Epithelial cell of prostate (primary cell): ENCODE measurements at places on chromosomes 7 and 10.

- peak; percentile 37 for DNase-seq
These were observed 91.8 kb downstream of the SPAG6 start for GRCh38 chr10:22436893-22437619.

DNA sequence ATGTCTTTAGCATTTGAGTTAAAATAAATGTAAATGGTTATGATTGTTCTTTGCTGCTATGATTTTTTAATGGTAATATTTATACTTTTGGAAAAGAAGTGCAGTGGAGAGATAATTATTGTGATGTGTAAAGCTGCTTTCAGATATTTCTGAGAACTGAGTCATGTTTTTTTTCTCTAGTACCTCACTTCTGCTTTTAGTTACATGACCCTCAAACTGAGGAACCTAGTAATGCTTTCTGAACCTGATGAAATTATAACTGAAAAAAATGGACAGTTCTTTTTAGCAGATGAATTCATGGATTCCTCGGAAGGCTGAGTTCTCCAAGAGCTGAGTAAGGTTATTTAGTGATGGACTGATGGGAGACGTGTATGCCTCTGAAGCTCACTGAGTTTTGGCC, 167.8 kb downstream of the CDCA7L start:
- DNase-seq: no peak

DNA sequence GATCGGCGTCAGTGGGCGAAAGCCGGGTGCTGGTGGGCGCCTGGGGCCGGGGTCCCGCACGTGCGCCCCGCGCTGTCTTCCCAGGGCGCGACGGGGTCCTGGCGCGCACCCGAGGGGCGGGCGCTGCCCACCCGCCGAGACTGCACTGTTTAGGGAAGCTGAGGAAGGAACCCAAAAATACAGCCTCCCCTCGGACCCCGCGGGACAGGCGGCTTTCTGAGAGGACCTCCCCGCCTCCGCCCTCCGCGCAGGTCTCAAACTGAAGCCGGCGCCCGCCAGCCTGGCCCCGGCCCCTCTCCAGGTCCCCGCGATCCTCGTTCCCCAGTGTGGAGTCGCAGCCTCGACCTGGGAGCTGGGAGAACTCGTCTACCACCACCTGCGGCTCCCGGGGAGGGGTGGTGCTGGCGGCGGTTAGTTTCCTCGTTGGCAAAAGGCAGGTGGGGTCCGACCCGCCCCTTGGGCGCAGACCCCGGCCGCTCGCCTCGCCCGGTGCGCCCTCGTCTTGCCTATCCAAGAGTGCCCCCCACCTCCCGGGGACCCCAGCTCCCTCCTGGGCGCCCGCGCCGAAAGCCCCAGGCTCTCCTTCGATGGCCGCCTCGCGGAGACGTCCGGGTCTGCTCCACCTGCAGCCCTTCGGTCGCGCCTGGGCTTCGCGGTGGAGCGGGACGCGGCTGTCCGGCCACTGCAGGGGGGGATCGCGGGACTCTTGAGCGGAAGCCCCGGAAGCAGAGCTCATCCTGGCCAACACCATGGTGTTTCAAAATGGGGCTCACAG, 1.1 kb downstream of the EGFR start:
- DNase-seq: no peak

- DNase-seq: peak; percentile 85
These were observed 51.9 kb downstream of the ZNF365 start for GRCh38 chr10:62426086-62426485.

- no peak for DNase-seq
These were observed 103.2 kb downstream of the WDR37 start for GRCh38 chr10:1159131-1160061.

GRCh38 chr7:69360913-69361312, 237.4 kb upstream of the AUTS2 start:
- no peak for DNase-seq

DNA sequence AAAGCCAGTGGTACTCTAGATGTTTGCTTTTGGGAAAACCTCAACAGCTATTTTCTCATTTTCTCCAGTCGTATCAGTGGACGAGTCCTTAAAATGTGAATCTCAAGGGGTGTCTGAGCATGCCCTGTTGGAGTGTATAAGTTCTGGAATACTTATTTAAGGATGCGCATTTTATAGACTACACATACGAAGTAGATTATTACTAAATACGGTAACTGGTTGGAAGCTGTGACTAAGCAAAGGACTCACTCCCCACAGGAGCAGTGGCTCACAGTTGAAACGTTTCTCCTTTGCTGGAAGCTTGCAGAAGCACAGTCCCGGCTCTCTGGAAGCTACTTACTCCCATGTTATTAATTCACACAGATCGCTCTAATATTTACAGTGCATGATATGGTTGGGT, 90.8 kb upstream of the DNAJB6 start:
- DNase-seq: no peak

DNA sequence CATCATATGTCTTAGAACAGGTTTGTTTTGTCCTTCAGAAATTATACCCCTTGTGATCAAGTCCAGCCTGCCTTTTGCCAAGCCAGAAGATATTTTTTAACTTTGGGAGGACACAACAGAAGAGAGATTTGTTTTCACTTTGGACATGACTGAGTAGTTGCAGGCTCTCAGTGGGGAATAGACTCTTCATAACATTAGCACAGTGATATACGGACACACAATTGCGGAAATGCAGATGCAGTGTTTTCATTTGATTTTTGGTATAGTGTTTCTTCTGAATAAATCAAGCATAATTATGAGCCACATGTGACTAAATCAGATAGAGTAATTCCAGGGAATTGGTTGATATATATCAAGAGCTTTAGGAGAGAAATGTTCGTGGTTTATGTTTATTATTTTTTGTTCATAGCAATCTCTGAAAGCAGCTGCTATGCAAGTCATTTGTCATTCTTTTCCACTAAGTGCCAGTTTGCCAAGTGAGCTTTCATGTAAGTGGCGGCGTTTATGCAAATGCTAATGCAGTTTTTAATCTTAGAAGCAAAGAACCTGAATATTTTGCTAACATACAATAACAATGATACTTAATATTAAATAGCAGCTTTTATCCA, 69.6 kb upstream of the HDAC9 start:
- no peak for DNase-seq

DNA sequence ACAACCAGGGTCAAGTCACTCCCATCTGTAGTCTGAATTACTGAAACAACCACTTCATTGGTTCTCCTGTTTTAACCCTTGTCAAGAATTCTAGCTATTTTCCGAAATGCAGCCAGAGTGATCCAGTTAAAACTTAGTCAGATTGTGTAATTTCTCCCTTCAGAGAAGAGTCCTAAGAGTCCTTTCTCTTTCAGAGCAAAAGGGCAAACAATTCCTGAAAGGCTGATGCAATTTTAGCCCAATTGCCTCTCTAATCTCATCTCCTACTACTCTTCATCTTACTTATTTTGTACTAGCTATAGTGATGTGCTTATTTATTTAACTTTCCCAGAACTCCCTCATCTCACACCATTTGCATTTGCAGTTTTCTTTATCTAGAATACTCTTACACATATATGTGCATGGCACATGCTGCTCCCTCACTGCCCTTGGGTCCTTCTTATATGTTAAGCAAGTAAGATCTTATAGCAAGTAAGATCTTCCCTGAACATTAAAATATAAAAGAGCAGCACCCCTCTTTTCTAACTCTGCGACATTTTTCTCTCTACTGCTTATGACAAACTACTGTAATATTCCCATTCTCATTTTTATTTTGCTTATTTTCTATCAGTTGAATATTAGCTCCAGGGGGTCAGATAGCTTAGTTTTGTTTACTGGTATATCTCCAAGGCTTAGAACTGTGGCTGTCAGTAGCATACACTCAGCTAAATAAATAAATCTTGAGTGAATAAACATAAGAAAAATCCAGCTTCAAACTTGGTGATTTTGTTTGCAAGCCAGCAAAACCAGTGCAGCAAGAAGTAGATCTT, 44.6 kb downstream of the HGF start:
- DNase-seq: no peak

DNA sequence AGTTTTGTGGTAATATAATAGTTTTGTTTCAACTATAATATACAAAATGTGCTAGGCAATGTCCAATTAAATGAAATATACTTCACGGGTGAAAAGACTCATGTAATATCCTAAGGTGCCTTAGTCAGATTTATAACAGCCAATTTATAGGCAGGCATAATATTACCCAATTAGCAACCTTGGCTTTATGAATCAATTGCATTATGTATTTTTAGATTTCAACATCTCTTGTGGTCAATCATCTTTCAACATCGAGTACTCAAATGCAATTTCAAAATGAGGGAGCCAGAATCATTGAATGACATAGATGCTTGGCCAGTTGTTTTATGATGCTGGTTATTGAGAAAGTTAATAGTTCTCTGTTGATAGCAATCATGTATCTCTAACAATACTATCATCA, 110.3 kb upstream of the SP8 start:
- DNase-seq: peak; percentile 45

DNA sequence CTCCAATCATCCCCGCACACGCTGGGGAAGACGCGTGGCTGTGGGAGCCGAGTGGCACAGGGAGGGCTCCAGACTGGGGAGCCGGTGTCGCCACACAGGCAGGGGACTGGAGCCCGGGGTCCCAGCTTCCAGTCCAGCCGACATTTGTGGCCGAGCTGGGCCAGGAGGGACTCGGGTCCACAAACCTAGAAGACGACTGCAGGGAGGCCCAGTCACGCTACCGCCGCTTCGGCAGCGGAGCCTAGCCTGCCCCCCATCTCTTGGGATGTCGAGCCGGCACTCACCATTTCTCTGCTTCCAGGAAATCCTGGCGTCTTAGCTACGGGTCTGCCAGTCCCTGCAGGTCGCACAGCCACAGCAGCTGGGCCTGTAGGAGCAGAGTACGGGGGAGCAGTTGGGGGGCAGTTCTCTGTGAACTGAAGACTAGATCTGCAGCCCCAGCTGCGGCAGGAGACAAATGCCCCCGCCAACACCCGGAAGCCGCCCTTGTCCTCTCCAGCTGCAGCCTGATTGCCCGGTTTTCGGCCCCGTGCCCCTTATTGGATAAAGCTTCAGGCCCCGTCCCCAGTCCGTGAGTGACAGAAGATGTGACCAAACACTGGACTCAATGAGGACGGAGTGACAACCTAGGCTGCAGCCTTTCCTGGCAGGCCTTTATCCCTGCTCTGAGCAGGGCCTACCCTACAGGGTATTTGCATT, 270.7 kb downstream of the ZNF33B start:
- peak; percentile 84 for DNase-seq

DNA sequence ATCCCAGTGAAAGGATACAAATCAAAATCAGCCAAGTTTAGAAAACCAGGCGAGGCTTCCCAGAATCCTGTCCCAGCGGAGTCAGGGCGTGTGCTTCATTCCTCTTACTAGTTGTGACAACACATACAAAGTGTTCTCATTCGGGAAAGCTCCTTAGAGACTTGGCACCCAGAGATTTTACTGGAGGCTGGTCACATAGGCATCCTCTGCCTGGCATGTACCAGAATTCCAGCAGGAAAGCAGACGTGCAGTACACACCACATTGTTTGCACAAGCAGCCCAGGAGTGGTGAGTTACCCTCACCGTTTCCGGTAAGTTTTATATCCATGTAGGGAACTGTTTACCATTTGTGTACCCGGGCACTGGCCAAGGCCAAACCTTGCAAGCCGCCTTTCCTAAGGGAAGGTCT, 34.9 kb downstream of the MMRN2 start:
- DNase-seq: no peak

DNA sequence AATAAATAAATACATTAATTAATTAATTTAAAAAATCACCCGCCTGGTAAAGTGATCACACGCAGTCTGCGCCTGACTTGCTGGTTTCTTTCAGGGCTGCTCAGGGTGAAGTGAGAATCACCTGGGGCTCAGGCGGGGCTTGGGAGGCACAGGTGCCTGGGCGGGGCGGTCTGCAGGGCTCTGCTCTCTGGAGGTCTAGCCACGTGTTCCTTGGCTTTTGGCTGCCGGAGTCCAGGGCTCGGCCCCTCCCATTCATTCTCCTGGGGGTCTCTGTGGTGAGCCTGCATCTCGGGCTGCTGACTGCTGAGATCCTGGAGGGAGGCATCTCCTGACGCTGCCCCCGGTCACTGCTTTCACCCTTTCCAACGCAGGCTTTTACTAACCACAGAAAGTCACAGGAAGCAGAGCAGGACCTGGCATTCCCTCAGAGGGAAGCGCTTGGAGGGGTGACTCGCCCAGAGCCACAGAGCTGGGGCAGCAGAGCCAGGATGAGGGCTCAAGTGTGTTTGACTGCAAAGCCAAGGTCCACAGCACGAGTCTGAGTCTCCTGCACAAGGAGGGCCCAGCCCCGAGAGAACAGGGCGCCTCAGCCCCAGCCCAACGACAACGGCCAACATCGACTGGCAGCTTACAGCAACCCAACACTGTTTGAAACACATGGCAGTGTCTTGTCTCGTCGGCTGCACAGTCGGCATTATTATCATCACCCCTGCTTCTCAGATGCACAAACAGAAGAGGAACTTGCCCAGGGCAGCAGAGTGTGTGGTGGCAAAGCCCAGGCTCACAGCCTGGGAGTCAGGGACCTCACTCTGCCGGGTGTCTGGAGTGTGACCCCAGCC, 22.4 kb upstream of the MNX1 start:
- DNase-seq: no peak

- DNase-seq: no peak
These were observed 103.2 kb downstream of the CCDC3 start for GRCh38 chr10:12898271-12898670.
